ENCODE measurements at places on chromosomes 4 and X.

- DNase-seq = no peak
Measured at GRCh38 chr4:42359711-42360110, 37.6 kb upstream of the SHISA3 start.

DNA sequence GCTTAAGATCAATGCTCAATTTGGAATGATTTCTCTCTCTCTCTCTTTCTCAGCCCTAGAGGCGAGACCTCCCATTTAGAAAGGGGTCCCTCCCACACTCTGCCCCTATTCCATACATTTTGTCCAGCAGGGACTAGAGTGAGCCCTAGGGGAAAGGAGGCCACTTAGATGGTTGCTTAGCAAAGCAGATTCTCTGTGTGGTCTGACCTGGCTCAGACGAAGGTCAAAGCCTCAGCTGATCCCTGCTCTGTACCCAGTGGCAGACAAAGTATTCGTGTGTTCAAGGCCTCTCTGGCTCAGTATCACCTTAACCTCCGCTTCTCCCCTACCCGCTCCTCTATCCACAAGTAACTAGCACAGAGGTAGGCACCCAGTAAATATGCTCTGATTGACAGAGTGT is 78.4 kb downstream of the HPRT1 start:
- DNase-seq = no peak

DNA sequence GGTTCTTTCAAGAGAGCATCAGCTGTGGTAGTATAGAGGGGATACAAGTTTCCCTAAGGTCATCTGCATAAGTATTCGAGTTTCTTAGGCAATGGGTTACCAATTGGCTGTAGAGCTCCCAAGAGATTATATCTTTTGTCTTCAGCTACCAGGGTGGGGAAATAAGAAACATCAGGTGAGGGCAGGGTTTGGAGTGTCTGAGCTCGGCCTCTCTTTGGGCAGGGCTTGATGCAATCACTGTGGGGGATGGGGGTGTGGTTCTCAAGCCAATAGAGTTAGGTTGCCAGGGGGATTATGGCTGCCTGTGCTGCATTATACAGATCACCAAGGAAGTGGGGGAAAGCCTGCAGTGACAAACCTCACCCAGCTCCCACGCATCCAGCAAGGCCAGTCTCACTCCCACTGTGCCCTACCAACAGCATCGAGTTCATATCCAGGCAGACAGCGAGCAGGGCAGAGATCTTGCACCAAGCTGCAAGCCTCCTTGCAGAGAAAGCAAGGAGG is 172.1 kb upstream of the MAGEE2 start:
- no peak for DNase-seq

DNA sequence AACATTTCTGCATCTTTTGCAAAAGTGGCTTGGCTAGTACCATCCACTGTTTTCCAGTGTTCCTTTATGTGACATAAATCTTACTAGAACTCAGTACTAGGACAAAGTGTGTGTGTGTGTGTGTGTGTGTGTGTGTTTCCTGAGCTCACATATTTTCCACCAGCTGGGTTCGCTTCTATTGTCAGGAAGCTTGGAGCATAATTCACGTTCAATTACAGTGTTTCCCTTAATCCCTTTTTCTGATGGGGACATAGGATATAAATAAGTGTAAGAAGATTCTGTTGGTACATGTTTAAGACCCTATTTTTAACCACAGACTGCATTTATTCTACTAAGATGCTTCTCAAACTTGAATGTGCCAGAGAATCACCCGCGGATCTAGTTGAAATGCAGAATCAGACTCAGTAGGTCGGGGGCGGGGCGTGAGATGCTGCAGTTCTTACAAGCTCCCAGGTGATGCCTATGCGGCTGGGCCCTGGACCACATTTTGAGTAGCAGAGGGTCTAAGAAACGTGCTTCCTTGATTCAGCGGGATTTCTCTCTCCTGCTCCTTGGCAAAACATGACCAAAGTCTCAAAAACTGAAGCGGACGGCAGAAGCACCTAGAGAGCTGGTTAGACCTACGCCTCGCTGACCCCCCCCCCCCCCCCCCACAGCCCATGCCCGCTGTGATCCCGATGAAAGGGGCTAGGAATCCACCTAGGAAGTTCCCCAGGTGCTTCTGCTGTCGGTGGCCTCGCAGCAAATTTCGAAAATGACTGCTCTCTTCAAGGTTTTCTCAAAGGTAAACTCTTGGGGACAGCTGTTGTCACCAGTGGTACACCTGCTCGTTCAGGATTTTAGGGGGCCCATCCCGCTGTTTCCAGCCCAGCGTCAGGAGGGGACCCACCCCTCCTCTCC is 797 bp downstream of the CD99L2 start:
- DNase-seq = no peak

DNA sequence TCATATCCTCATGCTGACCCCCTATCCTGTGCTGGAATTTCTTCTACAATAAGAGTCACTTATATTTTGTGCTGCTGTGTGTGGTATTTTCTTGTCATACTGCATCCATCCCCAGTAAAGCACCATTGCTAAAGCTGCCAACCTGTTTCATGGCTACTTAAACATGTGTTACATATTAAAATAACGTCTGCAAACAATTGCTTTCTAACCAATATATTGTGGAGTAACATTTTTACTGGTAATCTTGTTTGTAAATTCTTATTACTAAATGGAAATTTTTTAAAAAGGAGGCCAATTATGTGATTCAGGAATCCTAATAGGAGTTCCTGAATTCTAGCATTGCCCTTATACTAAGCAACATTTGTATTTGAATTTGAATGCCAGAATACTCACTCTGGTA is 160.3 kb upstream of the VEGFC start:
- DNase-seq = no peak

- DNase-seq = no peak
Measured at GRCh38 chr4:37068580-37068979, 176.0 kb upstream of the NWD2 start.

DNA sequence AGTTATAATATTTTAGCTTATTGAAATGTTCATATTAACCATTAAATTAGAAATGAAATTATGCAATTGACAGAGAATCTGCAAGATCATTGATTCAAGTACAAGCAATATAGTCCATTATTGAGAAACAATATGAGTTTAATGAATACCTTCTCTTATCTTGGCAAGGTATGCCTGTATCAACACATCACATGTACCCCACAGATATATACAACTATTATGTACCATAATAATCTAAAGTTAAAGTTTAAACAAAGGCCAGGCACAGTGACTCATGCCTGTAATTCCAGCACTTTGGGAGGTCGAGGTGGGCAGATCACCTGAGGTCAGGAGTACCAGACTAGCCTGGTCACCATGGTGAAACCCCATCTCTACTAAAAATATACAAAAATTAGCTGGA is 514.7 kb downstream of the PCDH7 start:
- no peak for DNase-seq

GRCh38 chr4:185817403-185817818 is 5.4 kb upstream of the SORBS2 start:
- DNase-seq = no peak

DNA sequence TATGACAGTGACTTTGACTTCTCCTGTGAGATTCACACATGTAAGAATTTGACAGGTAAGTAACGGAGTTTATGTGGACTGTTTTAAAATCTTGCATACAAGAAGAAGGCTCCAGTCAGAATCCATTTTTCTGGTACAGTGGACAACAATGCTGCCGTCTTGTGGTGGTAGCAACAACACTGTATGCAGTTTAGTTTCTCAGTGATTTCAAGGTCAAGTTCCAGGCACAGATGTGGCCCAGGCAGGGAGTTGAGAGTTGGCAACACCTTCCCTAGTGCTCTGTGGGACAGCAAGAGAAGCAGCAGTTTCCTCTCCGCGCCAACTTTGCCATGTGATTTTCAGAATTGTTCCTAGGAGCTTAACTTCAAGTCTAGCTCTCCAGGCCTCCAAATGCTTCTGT is 56.0 kb upstream of the STPG2 start:
- no peak for DNase-seq

GRCh38 chr4:161931089-161931488 is 232.7 kb downstream of the FSTL5 start:
- no peak for DNase-seq

DNA sequence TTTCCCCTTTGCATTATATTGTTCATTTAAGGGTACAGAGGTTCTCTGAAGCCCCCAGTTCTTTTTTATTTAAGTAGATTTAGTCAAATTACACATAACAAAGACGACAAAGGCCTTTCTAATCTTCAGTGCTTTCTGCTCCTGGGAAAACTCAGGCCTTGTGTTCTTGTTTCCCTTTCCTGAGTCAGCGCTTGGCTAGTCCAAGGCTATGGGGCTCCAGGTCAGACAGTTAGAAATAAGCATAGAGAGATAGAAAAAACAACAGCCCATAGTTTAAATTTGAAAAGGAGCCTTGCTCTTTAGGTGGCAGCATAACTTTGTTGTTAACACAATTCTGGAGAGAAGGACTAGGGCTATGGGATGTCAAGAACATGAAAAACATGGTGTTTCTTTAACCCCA is 97.3 kb downstream of the PPP1R2C start:
- DNase-seq = no peak

GRCh38 chr4:20260821-20261220 is 9.1 kb downstream of the SLIT2 start:
- no peak for DNase-seq

DNA sequence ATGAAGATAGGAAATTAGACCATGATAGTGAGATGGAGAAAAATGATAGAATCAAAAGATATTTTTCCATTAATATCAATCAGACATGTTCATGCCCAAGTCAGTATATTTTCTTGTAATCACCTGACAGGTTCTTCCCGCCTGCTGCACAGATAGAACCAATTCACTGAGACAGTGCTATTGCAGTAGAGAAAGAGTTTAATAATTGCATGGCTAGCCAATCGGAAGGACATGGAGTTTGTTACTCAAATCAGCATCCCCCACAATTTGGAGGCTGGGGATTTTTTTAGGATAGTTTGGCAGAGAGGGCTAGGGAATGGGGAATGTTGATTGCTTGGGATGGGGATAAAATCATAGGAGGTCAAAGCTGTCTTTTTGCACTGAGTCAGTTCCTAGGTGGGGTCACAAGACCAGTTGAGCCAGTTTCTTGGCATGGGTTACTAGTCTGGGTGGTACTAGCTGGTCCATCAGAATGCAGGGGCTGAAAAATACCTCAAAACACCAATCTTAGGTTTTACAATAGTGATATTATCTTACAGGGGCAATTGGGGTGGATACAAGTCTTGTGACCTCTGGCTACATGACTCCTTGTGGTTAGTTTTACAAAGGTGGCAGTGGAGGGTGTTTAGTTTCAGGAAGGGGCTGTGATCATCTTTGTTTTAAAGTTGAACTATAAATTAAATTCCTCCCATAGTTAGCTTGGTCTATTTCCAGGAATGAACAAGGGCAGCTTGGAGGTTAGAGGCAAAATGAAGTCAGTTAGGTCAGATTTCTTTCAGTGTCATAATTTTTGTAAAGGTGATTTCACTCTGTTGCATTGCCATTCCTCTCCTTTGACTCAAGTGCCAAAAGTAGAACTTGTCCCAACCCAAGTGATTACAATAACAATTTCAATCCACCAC is 100.3 kb upstream of the PDE5A start:
- DNase-seq = no peak

- DNase-seq = no peak
Measured at GRCh38 chr4:89610236-89610635, 226.7 kb downstream of the SNCA start.

- DNase-seq = peak; percentile 13
Measured at GRCh38 chr4:153641532-153641931, 42.5 kb upstream of the TLR2 start.

- DNase-seq = no peak
Measured at GRCh38 chrX:1391370-1391706, 575 bp downstream of the SLC25A6 start.

- DNase-seq = no peak
Measured at GRCh38 chr4:80213117-80213815, 16.0 kb downstream of the PRDM8 start.

GRCh38 chrX:15834827-15835595 is 19.6 kb downstream of the AP1S2 start:
- DNase-seq = no peak

DNA sequence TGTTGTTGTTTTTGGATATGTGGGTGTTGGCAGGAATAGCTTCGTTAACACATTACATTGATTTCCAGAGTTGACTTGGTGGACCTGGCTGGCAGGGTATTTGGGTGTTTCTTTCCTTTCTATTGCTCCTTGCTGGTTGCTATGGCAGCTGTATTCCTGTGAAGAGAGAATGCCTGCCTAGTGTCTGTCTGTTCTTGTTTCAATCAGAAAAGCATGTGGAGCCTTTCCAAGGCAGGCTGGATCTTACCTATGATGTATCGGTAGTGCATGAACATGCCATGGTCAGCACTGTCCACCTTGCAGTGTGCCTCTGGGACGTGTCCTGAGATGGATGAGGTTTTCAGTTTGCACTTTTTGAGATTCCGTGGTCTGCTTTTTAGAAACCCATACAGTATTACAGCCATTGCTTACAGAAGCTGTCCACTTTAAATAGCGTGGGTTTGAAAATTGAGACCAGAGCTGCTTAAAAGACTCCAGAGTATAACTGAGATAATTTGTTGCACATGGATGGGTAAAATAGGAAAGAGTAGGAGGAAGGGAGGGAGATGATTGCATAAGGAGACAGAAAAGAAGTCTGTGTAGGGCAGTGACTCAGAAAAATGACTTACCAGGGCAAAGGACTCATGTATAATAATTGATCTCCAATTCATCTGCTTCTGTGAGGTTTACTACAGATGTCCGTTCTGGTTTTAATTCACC is 20.0 kb upstream of the AADAT start:
- no peak for DNase-seq

DNA sequence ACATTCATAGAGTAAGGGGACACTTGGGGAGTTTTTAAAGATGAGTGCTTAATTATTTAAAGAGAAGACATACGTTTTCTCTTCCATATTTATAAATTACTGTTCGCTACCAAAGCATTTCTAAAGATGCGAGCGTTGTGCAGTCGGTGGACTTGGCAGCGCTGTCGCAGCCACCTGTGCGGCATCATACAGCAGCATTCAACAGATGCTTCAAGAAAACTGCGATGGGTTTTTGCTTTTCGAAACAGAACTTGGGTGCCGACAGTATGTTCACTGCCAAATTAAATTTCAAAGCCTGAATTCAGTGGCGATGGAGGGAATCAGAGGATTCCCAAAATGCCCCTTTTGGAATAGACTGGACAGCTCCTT is 1.6 kb upstream of the HTR2C start:
- no peak for DNase-seq

DNA sequence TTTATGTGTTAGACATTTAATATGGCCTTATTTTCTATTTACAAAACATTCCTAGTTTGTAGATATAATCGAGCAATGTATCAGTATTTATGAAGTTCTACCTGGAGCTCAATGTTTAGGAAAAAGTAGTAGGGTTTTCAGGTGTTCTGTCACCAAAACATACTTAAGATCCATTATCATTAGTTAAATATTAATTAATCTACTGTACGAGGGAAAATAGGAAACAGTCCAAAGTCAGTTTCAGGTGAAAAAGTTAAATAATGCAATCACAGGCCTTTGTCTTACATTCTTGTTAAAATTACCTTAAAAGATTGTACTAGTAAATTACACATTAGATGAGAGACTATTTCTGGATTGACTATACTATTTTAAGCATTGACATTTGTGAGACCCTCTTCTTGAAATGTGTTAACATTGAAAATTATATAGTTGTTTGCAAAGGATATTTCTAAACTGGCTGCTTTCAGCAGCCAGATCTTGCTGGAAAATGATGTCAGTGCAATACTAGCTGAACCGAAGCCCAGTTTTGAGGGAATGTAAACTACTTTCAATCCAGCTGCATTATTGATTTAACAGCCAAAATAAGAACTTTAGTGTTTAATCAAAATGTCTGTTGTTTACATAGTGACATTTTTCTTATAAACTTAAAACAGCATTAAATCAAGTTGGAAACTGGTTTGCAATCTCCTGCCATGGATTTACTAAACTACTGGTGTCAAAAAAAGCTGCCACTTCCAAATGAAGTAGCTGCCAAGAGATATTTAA is 19.3 kb downstream of the GUCY1B1 start:
- DNase-seq = no peak

- no peak for DNase-seq
Measured at GRCh38 chrX:19204636-19205035, 82.4 kb upstream of the ADGRG2 start.

Measured in GM12864 (cell line).